HT1080 (cell line): ENCODE measurements at places on chromosomes 7 and 10. TPM values are rescaled to one million over a fixed set of nuclear protein-coding genes. Genes with fewer than 3 reads are reported as not detected.

The DDC gene
- not detected in 2 replicates for total RNA-seq

The MRC1 gene
- 0.03 TPM in 1 of 2 replicates, not detected in the other for total RNA-seq

The CLDN4 gene
- 1.2 and 1.7 TPM in 2 replicates for total RNA-seq

The STEAP1B gene
- 0.08 TPM in 1 of 2 replicates, not detected in the other for total RNA-seq

The MCM10 gene
- total RNA-seq, result 49.7 and 51.6 TPM in 2 replicates

The ARMH3 gene
- 6.2 and 6.6 TPM in 2 replicates for total RNA-seq
